ENCODE measurements at places on chromosomes 7 and 10. TPM values are rescaled to one million over a fixed set of nuclear protein-coding genes. Genes with fewer than 3 reads are reported as not detected.

PNLIPRP3 gene
- total RNA-seq = 9.5 TPM

GHRHR gene
- total RNA-seq = not detected

KIFBP gene
- total RNA-seq = 23.2 TPM

NUTM2A gene
- 0.82 TPM for total RNA-seq

ZC3HAV1L gene
- total RNA-seq = 10.9 TPM

MYL7 gene
- total RNA-seq = not detected

TWIST1 gene
- 16.1 TPM for total RNA-seq

ATP6V0A4 gene
- 0.40 TPM for total RNA-seq

GLRX3 gene
- 177 TPM for total RNA-seq

MACC1 gene
- 0.14 TPM for total RNA-seq

DNAH11 gene
- total RNA-seq = 0.91 TPM

RBP3 gene
- total RNA-seq = not detected

STEAP2 gene
- total RNA-seq = 1.3 TPM

GIMAP2 gene
- total RNA-seq = not detected

INMT gene
- total RNA-seq = not detected

LIPK gene
- not detected for total RNA-seq

PRRT4 gene
- total RNA-seq = not detected

SKIDA1 gene
- total RNA-seq = 0.56 TPM

ITPRID1 gene
- total RNA-seq = not detected

ANXA8L1 gene
- total RNA-seq = 31.7 TPM

METTL27 gene
- 4.4 TPM for total RNA-seq

TRPV6 gene
- 0.30 TPM for total RNA-seq

SH2D4B gene
- total RNA-seq = not detected

CNTNAP2 gene
- total RNA-seq = 1.0 TPM

KAZALD1 gene
- 6.7 TPM for total RNA-seq

ABCA13 gene
- 0.20 TPM for total RNA-seq

FOXP2 gene
- not detected for total RNA-seq

Measured in MCF 10A (cell line).